ENCODE measurements at places on chromosomes 3 and 15. TPM values are rescaled to one million over a fixed set of nuclear protein-coding genes. Genes with fewer than 3 reads are reported as not detected.

NKTR gene
- polyA plus RNA-seq: 40.3 TPM

RGMA gene
- polyA plus RNA-seq: not detected

GRCh38 chr15:72934921-72935320 lies 117.3 kb upstream of the NEO1 start:
- no peak for DNase-seq
- no peak overlapping the region for H3K4me3 ChIP-seq
- H3K4me1 ChIP-seq: no peaks in the 10 kb centered on the region
- no peak overlapping the region for H3K27ac ChIP-seq
- H3K36me3 ChIP-seq: no peaks in the 10 kb centered on the region

DNA sequence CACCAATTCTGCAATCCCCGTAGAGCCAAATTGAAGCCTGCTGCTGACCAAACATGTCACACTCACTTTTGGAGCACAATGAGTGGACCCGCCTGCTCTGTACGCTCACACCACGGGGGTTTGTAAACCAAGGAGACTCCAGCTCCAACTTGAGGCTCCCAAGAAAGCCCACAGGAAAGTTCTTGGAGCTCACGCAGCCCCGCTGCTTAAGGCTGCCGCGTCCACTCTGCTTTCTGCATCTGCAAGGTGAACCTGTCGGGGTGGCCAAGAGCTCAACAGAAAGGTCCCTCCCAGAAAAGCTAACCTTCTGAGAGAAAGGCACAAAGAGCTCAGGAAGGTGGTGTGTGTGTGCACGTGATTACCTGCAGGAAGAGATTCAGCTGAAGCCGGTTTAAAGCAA lies 94.9 kb downstream of the PCSK6 start:
- H3K27me3 ChIP-seq: no peaks in the 10 kb centered on the region
- no peak for DNase-seq
- no peak overlapping the region for H3K27ac ChIP-seq
- no peak overlapping the region for H3K4me3 ChIP-seq
- no peaks in the 10 kb centered on the region for H3K36me3 ChIP-seq
- H3K4me1 ChIP-seq: peaks cover 3% of the 10 kb centered on the region

TJP1 gene
- 0.03 TPM for polyA plus RNA-seq

ACAP2 gene
- 40.0 TPM for polyA plus RNA-seq

DNA sequence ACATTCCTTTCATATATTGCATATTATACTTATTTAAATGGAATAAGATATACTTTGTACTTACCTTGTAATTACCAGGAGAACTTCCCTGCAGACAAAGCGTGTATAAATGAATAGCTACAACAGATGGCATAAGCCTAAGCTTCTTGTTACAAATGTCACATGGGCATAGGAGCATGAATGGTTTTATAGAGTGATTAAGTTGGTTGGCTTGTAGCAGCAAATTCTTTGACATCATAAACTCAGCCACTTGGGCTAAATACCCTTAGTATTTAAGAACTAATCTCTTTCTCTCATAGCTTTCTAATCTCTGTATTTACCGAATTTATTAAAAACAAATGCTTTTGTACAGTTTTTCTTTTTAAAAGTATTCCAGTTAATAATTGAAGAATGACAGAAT lies at the start of gene UBAP1L:
Gene UBAP1L, minus strand, starts transcription at position 115 of the 400 bp plus-strand sequence. CDS start 8,985 bp downstream, outside the sequence.
- H3K4me1 ChIP-seq: no peaks in the 10 kb centered on the region
- no peak for DNase-seq
- no peak within 1 kb of the TSS for H3K4me3 ChIP-seq

GRCh38 chr15:57796146-57796545 lies 89.6 kb downstream of the POLR2M start:
- no peaks in the 10 kb centered on the region for H3K4me1 ChIP-seq
- no peak overlapping the region for H3K4me3 ChIP-seq
- peaks cover 3% of the 10 kb centered on the region for H3K27me3 ChIP-seq
- no peaks in the 10 kb centered on the region for H3K36me3 ChIP-seq
- DNase-seq: no peak

DNA sequence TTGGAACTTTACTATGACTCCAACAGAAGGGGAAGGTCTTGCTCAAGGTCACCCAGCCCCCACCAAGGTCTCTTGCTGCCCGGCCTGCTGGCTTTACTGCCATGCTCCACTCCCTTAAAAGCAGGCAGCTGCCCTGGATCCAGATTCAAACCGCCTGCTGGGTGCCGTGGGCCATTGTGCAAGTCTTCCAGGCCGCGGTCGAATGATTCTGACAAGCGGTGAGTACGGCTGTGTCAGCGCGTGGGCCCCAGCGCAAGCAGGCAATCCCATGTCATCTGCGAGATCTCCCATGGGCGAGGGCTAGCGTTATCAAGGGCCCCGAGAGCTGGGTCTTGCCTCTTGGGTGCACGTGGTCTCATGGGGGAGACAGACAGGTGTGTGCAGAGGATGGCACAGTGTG lies 37.6 kb downstream of the CORO2B start:
- no peak overlapping the region for H3K27ac ChIP-seq
- H3K4me1 ChIP-seq: no peaks in the 10 kb centered on the region
- no peaks in the 10 kb centered on the region for H3K36me3 ChIP-seq

DNA sequence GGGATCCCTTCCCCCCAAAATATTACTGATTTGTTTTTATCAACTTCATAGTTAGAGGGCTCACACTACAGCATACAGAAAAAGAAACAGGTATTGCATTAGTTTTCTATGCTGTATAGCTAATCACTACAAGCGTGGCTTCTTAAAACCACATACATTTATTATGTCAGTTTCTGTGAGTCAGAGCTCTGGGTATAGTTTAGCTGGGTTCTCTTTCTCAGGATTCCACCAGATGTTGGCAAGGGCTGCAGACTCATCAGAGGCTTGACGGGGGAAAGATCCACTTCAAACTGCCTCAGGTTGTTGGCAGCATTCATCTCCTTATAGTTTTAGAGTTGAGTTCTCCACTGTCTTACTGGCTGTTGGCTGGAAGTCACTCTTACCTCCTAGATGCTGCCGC lies 328.0 kb downstream of the NLGN1 start:
- H3K4me1 ChIP-seq: no peaks in the 10 kb centered on the region
- DNase-seq: no peak
- H3K4me3 ChIP-seq: no peak overlapping the region

PIERCE2 gene
- 0.80 TPM for polyA plus RNA-seq

- H3K4me1 ChIP-seq: peaks cover 19% of the 10 kb centered on the region
- no peak overlapping the region for H3K4me3 ChIP-seq
- H3K27ac ChIP-seq: no peak overlapping the region
- H3K36me3 ChIP-seq: no peaks in the 10 kb centered on the region
- no peaks in the 10 kb centered on the region for H3K27me3 ChIP-seq
Observed at GRCh38 chr15:85280203-85280602, 100.2 kb upstream of the AKAP13 start.

MYH15 gene
- polyA plus RNA-seq: 0.03 TPM

GRCh38 chr3:114437897-114438296 lies 144.1 kb downstream of the TIGIT start:
- peaks cover 16% of the 10 kb centered on the region for H3K4me1 ChIP-seq
- no peak overlapping the region for H3K4me3 ChIP-seq
- DNase-seq: no peak
- no peak overlapping the region for H3K27ac ChIP-seq

SLC28A2 gene
- polyA plus RNA-seq: 0.21 TPM

GRCh38 chr3:42166662-42167300 lies 75.6 kb downstream of the TRAK1 start:
- peaks cover 20% of the 10 kb centered on the region for H3K4me1 ChIP-seq
- DNase-seq: no peak
- no peaks in the 10 kb centered on the region for H3K27me3 ChIP-seq
- H3K36me3 ChIP-seq: no peaks in the 10 kb centered on the region
- no peak overlapping the region for H3K4me3 ChIP-seq

GRCh38 chr3:65479990-65480389 lies 558.7 kb downstream of the MAGI1 start:
- no peak overlapping the region for H3K27ac ChIP-seq
- H3K27me3 ChIP-seq: no peaks in the 10 kb centered on the region
- H3K4me1 ChIP-seq: no peaks in the 10 kb centered on the region
- no peak for DNase-seq
- H3K4me3 ChIP-seq: no peak overlapping the region

DNA sequence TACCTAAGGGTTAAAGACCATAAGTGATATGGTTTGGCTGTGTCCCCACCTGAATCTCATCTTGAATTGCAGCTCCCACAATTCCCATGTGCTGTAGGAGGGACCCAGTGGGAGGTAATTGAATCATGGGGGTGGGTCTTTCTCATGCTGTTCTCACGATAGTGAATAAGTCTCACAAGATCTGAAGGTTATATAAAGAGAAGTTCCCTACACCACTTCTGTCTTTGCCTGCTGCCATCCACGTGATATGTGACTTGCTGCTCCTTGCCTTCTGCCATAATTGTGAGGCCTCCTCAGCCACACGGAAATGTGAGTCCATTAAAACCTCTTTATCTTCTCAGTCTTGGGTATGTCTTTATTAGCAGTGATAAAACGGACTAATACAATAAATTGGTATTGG lies 75.0 kb upstream of the CADPS start:
- no peaks in the 10 kb centered on the region for H3K27me3 ChIP-seq
- no peaks in the 10 kb centered on the region for H3K36me3 ChIP-seq
- no peaks in the 10 kb centered on the region for H3K4me1 ChIP-seq
- H3K4me3 ChIP-seq: no peak overlapping the region
- DNase-seq: no peak
- no peak overlapping the region for H3K27ac ChIP-seq

GRCh38 chr3:20324664-20325478 lies 138.9 kb upstream of the SGO1 start:
- H3K36me3 ChIP-seq: no peaks in the 10 kb centered on the region
- peaks cover 4% of the 10 kb centered on the region for H3K4me1 ChIP-seq
- H3K27me3 ChIP-seq: no peaks in the 10 kb centered on the region
- DNase-seq: peak; percentile 39
- no peak overlapping the region for H3K27ac ChIP-seq

DNA sequence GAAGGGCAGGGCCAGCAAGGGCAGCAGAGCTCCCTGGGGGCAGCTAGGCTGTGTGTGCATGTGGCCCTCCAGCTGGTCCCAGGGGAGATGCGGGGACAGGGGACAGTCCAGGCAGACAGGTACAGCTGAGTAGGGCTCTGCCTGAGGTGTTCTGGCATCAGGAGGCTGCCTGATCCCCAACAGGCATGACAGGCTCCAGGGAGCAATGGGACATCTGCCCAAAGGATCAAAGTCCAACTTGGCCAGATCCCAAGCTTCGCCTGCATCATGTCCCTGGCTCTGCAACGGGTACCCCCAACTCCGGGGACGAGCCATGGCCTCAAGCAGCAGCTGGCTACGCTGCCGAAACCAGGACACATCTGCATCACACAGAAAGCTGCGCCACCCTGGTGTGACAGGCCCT lies 21.8 kb downstream of the ATRIP start:
- DNase-seq: no peak
- H3K4me3 ChIP-seq: peak overlapping the region; percentile 88
- peaks cover 47% of the 10 kb centered on the region for H3K4me1 ChIP-seq
- peak overlapping the region; percentile 44 for H3K27ac ChIP-seq

- no peak for DNase-seq
- peaks cover 18% of the 10 kb centered on the region for H3K27me3 ChIP-seq
- no peak overlapping the region for H3K4me3 ChIP-seq
- H3K27ac ChIP-seq: no peak overlapping the region
Observed at GRCh38 chr15:52804526-52805081, 14.5 kb upstream of the ONECUT1 start.

CTXN2 gene
- polyA plus RNA-seq: not detected

DNA sequence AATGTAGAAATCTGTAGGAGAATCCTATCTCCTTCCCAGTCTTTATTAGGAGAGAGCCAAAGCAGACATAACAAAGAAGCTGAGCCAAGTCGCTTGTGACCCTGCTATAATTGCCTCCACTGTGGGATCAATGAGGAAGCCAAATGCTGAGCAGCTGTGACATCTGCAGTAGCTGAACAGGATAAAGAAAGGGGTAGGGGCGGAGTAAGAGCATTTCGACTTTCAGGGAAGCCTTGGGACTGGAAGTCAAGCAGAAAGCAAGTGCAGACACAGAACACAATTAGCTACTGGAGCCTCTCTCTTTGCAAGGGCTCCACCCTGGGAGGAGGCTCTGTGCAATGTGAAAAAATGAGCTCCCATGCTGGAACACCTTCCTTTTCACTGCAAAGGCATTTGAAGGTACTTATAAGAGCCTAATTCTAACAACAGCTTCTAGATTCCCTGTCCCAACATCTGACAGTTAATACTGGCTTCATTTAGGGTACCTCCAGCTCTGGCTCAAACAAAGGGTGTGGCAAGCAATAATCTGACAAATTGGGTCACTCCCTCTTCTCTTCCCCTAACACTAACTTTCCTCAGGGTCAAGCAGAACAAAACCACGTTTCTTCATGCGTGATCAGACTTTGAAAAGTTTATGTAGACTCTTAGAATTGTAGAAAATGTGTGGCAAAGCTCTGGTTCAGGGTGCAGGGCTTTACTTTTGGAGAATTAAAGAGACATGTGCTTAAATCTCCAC lies 166.4 kb downstream of the CADPS start:
- no peaks in the 10 kb centered on the region for H3K27me3 ChIP-seq
- H3K4me1 ChIP-seq: no peaks in the 10 kb centered on the region
- H3K36me3 ChIP-seq: no peaks in the 10 kb centered on the region
- H3K27ac ChIP-seq: no peak overlapping the region

TCAIM gene
- 21.2 TPM for polyA plus RNA-seq

DNA sequence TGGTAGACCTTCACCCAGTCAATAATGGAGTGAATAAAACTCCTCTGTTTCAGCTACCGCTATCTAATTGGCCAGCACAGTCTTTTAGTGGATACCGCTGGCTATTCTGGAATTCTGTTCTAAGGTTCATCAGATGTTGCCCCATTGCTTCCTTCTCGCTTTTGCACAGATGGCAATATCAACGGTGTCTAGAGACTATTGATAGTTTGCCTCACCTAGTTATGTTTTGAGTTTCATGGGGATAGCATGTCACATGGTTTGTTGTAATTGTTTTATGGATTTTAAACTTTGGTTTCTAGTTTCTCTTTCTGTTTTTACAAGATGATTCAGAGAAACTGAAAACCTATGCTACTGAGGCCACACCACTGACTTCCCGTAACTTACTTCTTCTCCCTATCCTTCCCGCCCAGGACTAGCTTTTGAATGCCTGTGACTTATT lies 2.0 kb downstream of the XRN1 start:
- H3K27me3 ChIP-seq: no peaks in the 10 kb centered on the region
- H3K27ac ChIP-seq: peak overlapping the region; percentile 97
- H3K36me3 ChIP-seq: no peaks in the 10 kb centered on the region
- H3K4me1 ChIP-seq: no peaks in the 10 kb centered on the region

GRCh38 chr15:64779024-64779423 lies 3.6 kb upstream of the RBPMS2 start:
- H3K36me3 ChIP-seq: no peaks in the 10 kb centered on the region
- no peak for DNase-seq
- H3K27ac ChIP-seq: no peak overlapping the region

HEXA gene
- polyA plus RNA-seq: 102 TPM

ZIC4 gene
- not detected for polyA plus RNA-seq

DNA sequence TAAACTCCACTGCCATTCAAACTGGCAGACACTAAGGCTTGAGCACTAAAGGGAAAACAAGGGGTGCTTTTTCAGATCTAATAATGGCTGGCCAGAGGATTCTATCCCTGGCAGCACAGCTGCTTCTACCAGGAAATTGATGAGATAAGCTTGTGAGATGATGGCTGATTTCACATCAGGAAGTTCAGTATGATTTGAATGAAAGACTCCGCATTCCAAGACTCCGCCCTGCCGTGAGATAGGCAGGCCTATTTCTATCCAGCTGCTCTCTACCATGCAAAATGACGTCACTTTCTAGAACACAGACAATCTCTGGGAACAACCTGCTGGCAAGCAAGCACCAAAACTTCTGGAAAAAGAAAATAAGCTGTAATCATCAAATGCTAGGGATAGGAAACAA lies 171.8 kb downstream of the WDR76 start:
- no peak overlapping the region for H3K27ac ChIP-seq
- no peaks in the 10 kb centered on the region for H3K36me3 ChIP-seq
- no peaks in the 10 kb centered on the region for H3K4me1 ChIP-seq
- DNase-seq: no peak
- no peaks in the 10 kb centered on the region for H3K27me3 ChIP-seq

GP5 gene
- polyA plus RNA-seq: not detected

ASB14 gene
- 0.23 TPM for polyA plus RNA-seq

AADAC gene
- polyA plus RNA-seq: not detected

GOLGA6B gene
- polyA plus RNA-seq: not detected

Measured in GM12878 (cell line).